Mesothelial cell of epicardium (in vitro differentiated cells): ENCODE measurements at places on chromosomes 4 and X.

- DNase-seq: no peak
Observed at GRCh38 chrX:16491461-16491860, 158.5 kb upstream of the S100G start.

DNA sequence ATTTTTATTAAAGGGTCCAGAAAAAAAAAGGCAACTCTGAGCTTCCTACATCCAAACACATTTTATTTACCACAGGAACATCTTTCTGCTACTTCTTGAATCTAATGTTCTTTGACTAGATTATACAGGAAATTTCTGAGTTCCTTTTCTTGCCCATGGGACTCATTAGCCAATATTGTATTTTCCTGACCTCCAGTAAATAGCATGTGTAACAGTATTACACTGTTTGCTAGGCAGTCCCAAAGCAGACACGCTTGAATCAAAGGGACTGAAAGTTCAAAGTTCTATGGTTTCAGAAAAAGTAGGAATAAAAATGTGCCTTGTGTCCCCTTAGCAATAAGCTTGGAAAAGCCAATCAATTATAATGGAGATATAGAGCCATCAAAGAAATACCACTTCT, 57.4 kb downstream of the MOSPD2 start:
- DNase-seq: no peak

DNA sequence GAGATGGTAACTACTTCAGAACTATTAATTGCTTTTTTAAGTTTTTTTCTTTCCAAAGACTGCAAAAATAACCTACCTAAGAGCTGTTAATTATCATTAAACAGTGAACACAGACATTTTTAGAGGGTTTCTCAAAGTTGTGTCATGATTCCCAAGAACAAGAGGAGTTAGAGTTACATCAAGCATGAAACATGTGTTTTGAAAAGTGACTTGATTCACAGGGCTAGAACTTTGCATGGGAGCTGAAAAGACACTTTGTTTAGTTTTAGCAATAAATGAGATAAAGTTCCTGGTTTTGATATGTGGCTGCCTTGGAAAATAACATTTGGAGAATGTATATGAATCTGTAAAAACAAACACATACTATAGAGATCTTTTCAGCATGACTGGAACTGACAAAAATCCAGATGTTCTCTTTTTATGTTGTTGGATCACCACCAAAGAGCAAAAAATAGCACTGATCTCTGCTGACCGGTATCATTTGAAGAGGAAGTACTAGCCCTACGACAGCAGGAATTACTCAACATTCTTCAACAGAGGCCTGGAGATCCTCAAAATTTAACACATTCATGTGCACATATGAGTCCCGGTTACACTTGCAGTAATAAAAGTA, 173.0 kb upstream of the PCDH18 start:
- DNase-seq: no peak

- no peak for DNase-seq
Observed at GRCh38 chrX:123920105-123920785, 41.3 kb upstream of the STAG2 start.

DNA sequence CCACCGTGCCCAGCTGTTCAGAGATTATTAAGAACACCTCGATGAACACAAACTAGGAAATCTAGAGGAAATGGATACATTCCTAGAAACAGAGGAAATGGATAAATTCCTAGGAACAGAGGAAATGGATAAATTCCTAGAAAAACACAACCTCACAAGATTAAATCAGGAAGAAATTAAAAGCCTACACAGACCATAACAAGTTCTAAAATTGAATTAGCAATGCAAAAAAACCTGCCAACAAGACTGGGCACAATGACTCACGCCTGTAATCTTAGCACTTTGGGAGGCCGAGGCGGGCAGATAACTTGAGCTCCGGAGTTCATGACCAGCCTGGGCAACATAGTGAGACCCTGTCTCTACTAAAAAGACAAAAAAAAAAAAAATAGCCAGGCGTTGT, 13.1 kb upstream of the IDS start:
- DNase-seq: no peak

DNA sequence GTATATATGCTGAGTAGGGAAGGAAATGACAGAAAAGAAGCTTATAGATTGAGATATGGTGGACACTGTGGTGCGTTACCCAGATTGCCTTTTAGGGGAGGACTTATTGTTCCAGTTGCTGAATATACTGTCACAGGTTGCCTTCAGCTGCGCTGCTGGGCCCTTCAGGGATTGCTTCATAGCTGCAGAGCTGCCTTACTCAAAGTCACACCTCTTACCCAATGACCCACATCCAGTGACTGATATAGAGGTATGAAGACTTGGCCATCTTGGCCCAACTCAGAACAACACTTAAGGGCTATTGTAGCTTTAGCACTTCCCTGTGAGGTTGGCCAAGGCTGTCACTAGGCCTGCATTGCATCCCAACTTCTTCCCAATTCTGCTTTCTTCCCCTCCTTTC, 63.4 kb upstream of the TMEM164 start:
- DNase-seq: no peak

DNA sequence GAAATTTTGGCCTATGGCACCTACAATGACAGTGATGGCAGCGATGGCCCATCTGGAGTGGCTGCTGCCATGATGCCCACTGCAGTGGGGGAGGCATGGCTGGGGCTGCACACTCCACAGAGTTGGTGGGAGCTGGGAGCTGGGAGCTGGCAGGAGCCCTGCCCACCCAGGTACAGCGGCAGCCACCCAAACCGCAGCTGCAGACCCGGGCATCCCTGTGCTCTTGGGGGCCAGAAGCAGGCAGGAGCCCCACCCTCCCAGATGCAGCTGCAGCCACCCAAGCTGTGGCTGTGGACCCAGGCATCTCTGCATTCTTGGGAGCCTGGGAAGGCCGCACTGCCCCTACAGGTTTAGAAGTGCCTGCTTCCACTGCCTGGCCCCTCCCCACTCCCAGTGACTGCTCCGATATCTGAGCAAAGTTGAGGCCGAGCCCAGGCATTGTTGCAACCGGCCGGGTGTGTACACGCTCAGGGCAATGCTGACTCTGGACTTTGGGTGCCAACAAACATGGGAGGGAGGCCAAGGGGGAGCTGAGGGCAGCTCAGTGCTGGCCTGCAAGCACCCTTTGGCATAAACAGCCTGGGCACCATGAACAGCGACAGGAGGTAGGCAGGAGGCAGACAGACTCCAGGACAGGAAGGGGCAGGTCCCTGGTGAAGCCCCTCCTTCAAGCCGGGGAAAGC, 82.8 kb downstream of the PPP4R3C start:
- no peak for DNase-seq

DNA sequence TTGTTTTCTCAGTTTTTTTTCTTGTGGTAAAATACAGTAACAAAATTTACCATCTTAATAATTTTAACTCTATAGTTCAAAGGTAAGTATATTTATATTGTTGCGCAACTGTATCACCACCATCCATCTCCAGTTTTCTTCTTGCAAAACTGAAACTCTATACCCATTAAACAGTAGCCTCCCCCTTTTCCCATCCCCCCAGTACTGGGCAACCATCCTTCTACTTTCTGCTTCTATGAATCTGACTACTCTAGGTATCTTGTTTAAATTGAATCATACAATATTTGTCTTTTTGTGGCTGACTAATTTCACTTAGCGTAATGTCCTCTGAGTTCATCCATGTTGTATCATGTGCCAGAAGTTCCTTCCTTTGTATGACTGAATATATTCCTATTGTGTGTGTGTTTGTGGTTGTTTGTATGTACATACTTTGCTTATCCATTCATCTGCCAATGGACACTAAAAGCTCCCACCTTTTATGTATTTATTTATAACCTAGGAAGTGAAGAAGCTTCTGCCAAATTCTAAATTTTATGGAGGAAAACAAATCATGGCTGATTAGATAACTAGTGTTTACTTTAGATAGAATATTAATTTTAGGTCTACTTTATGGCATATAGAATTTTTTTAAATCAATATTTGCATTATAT, 10.0 kb downstream of the ABHD18 start:
- DNase-seq: no peak

DNA sequence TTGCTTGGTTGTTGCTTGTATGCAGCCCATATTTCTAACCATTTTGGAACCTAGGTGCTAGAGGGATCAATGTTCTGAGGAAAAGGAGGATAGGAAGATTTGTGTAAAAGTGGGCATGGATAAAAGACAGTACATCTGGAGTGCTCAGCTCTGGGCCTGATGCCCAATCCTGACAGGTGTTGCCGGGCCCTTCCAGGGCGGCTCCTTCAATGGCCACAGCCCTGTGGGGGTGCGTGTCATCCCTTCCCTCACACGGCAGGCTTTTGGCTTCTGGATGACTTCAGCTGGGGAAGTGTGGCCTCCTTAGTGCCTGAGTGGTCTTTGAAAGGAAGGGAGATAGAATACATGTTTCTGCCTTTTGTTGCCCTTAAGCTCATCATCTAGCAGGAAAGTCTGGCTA, 47.2 kb downstream of the NELFA start:
- no peak for DNase-seq
